ENCODE measurements at places on chromosomes 5 and 9. TPM values are rescaled to one million over a fixed set of nuclear protein-coding genes. Genes with fewer than 3 reads are reported as not detected.

- no peak for DNase-seq
- H3K27ac ChIP-seq: no peak overlapping the region
- H3K4me1 ChIP-seq: no peaks in the 10 kb centered on the region
- H3K4me3 ChIP-seq: no peak overlapping the region
- H3K27me3 ChIP-seq: no peaks in the 10 kb centered on the region
Measured at GRCh38 chr5:166433679-166434078, 1857.8 kb upstream of the WWC1 start.

GRCh38 chr9:19619221-19619620 lies 169.6 kb downstream of the SLC24A2 start:
- no peak for DNase-seq
- no peaks in the 10 kb centered on the region for H3K36me3 ChIP-seq
- no peaks in the 10 kb centered on the region for H3K4me1 ChIP-seq
- no peak overlapping the region for H3K4me3 ChIP-seq
- no peak overlapping the region for H3K27ac ChIP-seq

- no peak overlapping the region for H3K4me3 ChIP-seq
- H3K27ac ChIP-seq: no peak overlapping the region
- DNase-seq: no peak
- H3K27me3 ChIP-seq: no peaks in the 10 kb centered on the region
- H3K36me3 ChIP-seq: no peaks in the 10 kb centered on the region
Measured at GRCh38 chr9:7366121-7366520, 433.5 kb downstream of the DMAC1 start.

GRCh38 chr9:130843049-130843908 lies 8.2 kb downstream of the ABL1 start:
- H3K4me1 ChIP-seq: peaks cover 71% of the 10 kb centered on the region
- H3K4me3 ChIP-seq: no peak overlapping the region
- H3K36me3 ChIP-seq: no peaks in the 10 kb centered on the region

- no peaks in the 10 kb centered on the region for H3K36me3 ChIP-seq
- H3K4me1 ChIP-seq: peaks cover 4% of the 10 kb centered on the region
- no peak for DNase-seq
- no peak overlapping the region for H3K27ac ChIP-seq
Measured at GRCh38 chr5:178473854-178474253, 116.3 kb downstream of the COL23A1 start.

GRCh38 chr9:109139851-109140250 lies 20.1 kb upstream of the TMEM245 start:
- H3K27ac ChIP-seq: no peak overlapping the region
- H3K27me3 ChIP-seq: no peaks in the 10 kb centered on the region
- no peaks in the 10 kb centered on the region for H3K36me3 ChIP-seq
- H3K4me3 ChIP-seq: no peak overlapping the region

DNA sequence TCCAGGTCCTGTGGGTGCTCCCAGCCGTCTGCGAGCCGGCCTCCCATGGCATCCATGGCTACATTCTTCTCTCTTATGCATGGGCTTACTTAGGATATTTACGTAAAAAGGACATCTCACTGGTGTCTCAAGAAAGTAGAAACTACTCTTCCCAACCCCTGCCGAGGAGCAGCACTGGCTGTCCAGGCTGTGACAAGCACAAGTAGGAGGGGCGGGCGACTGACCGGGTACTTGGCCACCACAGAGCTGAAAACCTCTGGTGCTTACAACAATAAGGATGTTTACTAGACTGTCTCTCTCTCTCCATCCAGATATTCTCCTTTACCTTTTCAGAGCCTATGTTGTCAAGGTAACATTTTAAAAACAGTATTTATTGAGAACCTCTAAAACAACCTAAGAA lies 56.3 kb upstream of the TBC1D9B start:
- H3K4me3 ChIP-seq: no peak overlapping the region
- no peaks in the 10 kb centered on the region for H3K27me3 ChIP-seq
- peaks cover 52% of the 10 kb centered on the region for H3K36me3 ChIP-seq
- no peak overlapping the region for H3K27ac ChIP-seq

DNA sequence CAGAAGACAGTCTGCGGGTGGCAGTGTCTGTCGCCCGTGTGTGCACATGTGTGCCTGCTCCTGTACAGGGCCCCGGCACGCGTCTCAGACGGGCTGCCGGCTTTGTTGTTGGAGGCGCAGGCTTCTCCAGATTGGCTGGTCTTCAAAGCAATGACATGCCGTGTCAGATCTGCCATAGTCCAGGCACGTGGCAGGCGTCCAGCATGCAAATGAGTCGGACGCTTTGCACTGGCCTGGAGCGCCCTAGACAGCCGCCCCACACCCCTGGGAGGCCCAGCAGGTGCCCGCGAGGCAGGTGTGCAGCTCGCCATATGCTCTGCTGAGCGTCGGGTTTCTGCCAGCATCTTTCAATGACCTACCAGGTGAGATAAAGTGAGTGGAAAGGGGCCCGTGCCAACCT lies 71.5 kb downstream of the GADD45G start:
- peak overlapping the region; percentile 47 for H3K27ac ChIP-seq
- H3K4me1 ChIP-seq: peaks cover 16% of the 10 kb centered on the region
- DNase-seq: peak; percentile 90
- no peak overlapping the region for H3K4me3 ChIP-seq
- no peaks in the 10 kb centered on the region for H3K36me3 ChIP-seq
- no peaks in the 10 kb centered on the region for H3K27me3 ChIP-seq

- H3K4me3 ChIP-seq: peak overlapping the region; percentile 30
- H3K4me1 ChIP-seq: no peaks in the 10 kb centered on the region
Measured at GRCh38 chr5:100889165-100889743, 13.8 kb downstream of the ST8SIA4 start.

IFNA13 gene
- total RNA-seq: not detected

TMEM232 gene
- total RNA-seq: 3.6 TPM

LAMC3 gene
- 28.5 TPM for total RNA-seq

WNT8A gene
- total RNA-seq: not detected

ARHGAP26 gene
- total RNA-seq: 35.4 TPM

MEF2C gene
- total RNA-seq: 51.4 TPM

All from upper lobe of right lung (tissue), 1 donor.